ENCODE measurements at places on chromosomes 5 and 9.
A peak's percentile ranks its signal among the peaks of the same experiment; 100 is the strongest.

- no peak for DNase-seq
Observed at GRCh38 chr9:88478246-88478645, 56.7 kb upstream of the NXNL2 start.

DNA sequence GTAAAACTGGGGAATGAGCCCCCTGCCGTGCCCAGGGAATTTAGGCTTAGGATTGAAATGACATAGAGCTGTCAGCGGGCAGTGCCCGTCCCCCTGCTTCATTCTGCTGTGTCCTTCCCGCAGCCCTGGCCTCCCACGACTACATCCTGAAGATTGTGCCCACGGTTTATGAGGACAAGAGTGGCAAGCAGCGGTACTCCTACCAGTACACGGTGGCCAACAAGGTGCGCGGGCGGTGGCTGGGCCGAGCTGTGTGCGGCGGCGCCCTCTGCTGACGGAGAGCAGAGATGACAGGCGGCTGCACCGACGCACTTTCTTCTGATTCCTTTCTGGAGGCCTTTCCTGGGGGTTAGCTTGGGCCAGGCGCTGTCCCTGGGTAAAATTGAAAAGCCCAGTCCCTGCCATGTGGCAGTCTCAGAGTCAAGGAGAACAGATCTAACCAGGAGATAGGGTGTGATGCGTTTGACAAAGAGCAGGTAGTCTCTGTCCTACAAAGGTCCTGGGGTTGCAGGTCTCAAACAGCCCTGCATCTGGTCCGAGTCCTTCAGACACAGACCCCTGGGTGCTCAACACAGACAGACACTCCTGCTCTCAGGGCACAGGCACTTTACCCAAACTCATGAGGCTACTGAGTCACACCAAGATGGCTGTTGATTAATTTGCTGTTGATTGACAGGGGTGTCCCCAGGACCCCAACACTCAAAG is 26.8 kb upstream of the RPL26L1 start:
- DNase-seq, result peak; percentile 40

DNA sequence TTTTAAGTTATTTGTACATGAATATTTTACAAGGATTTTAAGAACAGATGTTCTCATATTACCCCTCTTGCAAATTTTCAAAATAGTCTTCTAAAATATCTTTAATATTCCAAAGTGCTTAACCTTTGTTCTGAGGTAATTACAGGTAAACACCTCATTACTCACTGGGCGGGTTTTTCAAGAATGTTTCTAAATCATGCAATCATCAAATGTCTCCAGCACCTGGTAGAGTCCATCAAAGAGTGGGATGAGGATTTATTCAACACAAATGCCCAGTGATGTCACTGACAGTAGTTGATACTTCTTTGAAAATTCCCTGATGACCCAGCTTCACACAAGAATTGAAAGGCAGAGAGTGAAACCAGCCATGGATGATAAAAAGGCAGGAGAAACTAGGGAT is 114.4 kb downstream of the SEC61B start:
- DNase-seq, result no peak

DNA sequence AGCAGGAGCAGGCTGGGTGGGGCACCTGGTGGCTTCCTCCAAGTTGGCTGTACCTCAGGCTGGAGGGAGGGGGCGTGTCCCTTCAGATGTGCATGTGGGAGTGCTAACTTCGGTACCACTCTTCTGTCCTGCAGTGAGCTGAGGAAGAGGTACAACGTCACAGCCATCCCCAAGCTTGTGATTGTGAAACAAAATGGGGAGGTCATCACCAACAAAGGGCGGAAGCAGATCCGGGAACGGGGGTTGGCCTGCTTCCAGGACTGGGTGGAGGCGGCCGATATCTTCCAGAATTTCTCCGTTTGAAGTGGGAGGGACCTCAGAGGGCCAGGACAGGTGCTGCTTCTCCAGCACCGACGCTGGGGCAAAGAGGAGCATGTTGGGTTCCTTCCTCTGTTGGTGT is 9.3 kb downstream of the NXNL2 start:
- DNase-seq, result peak; percentile 18

DNA sequence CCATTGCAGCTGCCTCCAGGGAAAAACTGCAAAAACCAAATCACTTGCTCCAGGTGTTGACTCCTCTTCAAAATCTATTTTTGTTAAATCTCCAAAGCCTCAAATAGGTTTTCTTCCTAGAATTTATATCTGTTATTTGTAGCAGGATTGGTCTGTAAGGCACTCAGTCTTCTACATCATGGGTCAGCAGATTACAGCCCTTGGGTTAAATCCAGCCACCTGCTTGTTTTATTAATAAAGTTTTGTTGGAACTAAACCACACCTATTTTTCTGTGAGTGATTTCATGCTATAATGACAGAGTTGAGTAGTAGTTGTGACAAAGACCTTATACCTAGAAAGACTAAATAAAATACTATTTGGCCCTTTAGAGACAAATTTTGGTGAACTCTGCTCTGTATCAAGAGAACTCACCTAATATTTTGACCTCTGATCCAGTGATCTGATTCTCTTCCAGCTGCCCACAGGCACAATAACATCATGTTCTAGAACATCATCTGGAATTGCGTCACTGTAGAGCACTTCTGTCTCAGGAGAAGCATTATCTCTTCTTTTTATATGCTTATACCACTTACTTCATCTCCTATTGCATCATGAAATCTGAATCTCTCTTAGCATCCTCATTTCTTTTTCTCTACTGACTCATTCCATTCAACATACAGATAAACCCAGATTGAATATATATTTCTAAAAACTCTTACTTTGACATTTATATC is 130.1 kb downstream of the RPS23 start:
- peak; percentile 28 for DNase-seq

- no peak for DNase-seq
Observed at GRCh38 chr5:150700246-150700593, 642 bp downstream of the RBM22 start.

DNA sequence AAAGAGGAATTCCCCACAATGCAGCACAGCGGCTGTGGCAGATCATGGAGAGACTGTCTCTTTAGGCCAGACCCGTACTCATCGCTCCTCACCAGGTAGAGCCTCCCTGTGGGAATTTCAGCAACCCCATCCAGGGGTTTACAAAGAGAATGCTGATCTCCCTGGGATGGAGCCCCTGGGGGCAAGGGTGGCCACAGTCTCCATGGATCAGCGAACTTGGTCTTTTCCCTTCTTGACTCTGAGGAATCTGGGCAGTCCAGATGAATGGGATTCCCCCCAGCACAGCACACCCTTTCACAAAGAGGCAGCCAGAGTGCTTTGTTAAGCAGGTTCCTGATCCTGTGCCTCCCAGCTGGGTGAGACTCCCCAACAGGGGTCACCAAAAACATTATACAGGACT is 108.7 kb upstream of the RGMB start:
- no peak for DNase-seq

DNA sequence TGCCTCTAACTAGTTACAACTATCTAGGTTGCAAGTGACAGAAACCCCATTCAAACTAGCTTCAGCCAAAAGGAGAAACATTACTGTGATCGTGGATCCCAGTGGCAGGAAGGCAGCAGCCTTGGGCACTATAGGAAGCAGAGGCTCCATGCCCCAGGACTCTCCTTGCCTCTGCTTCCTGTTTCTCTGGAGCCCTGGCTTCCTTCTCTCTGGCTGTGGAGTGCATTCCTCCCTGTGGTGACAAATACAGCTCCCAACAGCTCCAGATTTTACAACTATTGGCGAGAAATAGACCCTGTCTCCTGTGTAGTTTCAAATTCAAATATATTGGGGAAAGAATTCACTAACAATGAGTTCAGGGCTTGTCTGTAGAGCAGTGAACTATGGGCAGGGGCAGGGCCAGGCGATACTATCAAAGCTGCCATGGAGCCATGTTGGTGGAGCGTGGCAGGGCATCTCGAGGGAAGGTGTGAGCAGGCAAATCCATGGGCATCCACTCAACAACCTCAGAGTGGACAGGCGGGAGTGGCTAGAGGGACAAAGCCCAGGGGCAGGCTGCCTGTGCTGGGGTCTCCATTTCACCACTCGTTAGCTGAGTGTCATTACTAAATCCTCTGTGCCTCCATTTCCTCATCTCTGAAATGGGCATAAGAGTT is 189.5 kb downstream of the ERCC6L2 start:
- no peak for DNase-seq
